Activated effector memory CD4-positive, alpha-beta T cell treated with anti-CD3 and anti-CD28 coated beads, Interleukin-2, amount 50 U/mL, for 16 hours (primary cell): ENCODE measurements at places on chromosomes 16 and 17.

DNA sequence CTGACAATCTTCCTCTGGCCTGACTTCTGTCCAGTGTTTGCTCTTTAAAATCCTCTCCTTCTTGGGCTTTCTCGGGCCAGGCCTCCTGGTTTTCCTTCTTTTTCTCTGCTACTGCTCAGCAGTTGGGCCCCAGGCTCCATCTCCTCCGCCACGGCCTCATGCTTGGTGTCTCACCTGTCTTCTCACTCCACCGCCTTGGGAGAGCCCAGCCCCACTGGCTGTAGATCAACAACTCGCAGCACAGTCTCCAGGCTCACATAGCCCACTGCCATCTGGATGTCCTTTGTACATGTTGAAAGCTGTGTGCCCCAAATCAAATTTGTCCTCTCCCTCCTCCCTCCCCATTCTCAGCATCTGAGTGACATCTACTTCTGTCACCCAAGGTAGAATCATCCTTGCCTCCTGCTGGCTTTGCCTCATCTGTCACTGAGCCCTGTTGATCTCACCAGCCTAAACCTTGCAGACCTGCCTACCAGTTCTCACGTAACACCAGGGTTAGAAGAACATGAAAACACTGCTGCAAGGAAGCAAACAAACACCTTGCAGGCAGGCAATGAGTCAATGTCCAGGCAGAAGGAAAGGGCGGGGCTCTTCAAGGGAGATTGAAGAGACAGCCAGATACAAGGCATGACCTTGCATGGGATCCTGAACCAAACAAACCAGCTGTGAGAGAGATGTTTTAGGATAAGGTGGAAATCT, 103.2 kb upstream of the SMURF2 start:
- no peak for DNase-seq

- DNase-seq = no peak
Measured at GRCh38 chr17:20241855-20242254, 225.5 kb downstream of the LGALS9B start.

- DNase-seq = no peak
Measured at GRCh38 chr16:89785523-89786155, 30.8 kb downstream of the FANCA start.

DNA sequence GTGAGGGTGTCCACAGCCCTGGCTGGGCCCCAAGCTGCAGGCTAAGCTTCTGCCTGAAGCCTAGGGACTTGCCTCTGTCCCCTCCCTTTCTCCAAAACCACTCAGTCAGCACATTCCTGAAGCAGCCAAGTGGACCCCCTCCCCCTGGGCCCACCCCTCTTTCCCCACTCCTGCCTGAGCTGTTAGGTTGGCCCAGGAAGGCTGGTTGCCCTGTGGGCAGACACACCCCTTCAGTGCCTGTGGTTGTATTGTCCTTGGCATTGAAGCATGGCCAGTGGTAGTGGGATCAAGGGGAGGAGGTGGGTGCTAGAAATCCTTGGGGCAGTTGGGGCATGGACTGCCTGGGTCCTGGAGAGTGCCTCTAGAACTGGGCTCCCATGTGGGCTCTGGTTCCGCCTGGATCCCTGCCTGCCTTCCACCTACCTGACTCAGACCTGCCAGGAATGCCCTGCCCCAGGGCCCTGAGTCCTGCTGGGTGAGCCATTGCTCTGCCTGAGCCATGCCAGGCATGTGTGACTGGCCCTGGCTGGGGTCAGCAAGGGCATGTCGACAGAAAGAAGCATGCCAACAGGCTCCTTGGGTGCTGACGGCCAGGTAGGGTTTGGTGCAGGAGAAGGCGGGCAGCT, 2.1 kb downstream of the TRAF4 start:
- no peak for DNase-seq

DNA sequence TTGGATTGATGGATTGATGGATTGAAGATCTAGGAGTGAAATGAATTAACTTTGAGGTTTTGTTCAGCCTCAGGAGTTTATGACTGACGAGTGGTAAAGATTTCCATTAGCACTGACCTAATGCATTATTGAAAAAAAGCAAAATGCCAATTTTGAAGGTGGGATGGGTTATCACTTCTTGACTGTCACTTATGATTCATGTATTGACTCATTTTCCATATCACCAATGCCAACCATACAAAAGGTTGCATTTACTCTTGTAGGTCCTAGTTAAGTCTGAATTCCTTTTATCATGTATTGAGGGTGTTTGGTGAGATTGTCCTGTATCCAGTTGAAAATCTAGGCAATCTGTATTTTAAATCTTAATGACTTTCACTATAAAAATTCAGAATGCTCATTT, 57.6 kb downstream of the KNOP1 start:
- no peak for DNase-seq
